ENCODE measurements at places on chromosomes 2 and 18. TPM values are rescaled to one million over a fixed set of nuclear protein-coding genes. Genes with fewer than 3 reads are reported as not detected.
A peak's percentile ranks its signal among the peaks of the same experiment; 100 is the strongest.

DNA sequence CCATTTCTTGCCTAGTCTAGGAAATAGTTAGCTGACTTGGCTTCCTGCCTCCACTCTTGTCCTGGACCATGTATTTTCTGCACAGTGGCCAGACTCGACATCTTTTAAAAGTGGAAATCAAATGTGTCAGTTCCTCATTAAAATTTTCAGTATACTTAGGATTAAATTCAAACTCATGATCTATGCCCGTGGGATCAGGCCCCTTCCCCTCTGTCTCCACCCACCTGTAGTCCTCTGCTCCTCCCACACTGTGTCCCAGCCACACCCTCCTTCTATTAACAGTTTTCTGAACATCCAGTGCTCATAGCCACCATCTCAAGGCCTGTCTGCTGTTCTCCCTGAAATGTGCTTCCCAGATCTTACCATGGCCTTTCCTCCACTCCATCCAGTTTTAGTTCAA lies 13.3 kb downstream of the ARHGAP25 start:
- DNase-seq = no peak

GAL3ST2 gene
- not detected for total RNA-seq

DNA sequence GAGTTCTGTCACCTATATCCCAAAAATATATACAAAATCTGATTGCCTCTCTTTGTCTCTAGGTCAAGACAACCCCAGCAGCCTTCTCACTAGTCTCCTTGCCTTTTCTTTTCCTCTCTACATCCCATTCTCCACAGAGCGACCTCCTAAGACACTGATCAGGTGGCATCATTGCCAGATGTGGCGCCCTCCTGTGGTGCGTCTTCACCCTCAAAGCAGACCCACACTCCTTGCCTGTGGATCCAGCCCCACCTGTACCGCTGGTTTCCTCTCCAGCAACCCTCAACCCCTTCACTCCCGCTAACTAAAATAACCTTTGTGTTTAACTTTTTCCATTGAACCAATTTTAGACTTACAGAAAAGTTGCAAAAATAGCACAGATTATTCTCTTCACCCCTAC lies 273.3 kb downstream of the GLI2 start:
- no peak for DNase-seq

- no peak for DNase-seq
Measured at GRCh38 chr2:44155666-44156446, 12.8 kb upstream of the PPM1B start.

DNA sequence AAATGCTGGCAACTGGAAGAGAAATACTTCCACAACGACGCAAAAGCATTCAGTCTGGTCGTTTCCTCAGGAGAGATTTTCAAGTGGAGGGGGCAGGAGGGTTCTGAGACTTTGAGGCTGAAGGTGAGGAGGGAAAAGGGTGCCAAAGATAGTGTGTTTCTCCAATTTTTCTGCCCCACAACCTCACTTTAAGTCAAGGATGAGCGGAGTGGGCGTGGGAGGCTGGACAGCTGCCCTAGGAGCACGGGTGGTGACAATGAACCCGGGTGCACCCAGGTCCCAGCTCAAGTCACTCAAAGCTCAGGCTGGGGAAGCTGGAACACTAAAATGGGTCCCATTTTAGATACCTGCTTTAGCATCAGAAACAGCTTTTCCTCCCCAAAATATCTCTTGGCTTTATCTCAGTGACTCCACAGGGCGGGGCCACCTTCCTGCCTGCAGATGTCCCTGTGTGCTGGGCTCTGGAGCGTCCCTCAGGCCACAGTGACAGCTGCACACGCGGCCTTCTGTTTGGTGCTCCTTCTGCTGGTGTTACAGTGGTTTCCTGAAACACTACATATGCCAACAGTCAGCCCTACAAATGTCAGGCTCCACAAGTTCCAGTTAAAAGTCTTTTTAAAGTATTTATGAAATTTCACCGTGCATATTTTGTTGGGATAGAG lies 1.4 kb upstream of the MBP start:
- DNase-seq = peak; percentile 36

DNA sequence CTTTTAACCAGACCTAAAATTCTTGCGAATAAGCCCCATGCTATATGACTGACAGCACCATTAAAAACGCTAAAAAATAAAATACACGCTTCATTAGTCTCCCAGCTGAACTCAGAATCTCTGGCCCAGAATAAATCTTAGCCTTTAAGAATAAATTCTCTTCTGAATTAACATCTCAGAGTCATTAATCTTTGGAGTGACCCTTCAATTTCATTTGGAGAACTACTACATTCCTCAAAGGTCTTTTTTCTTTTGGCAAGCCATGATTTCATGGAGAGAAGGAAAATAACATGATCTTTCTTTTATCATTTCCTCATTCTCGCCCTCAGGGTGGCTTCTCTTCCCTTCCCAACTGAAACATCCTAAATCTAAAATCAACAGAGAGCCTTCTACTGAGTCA lies 259.0 kb downstream of the AFF3 start:
- no peak for DNase-seq

Measured in thyroid gland (tissue), 4 donors.